SHP77 (cell line): ENCODE measurements at places on chromosomes 5 and 9.

- DNase-seq = no peak
Measured at GRCh38 chr5:125056671-125057485, 310.4 kb upstream of the ZNF608 start.

DNA sequence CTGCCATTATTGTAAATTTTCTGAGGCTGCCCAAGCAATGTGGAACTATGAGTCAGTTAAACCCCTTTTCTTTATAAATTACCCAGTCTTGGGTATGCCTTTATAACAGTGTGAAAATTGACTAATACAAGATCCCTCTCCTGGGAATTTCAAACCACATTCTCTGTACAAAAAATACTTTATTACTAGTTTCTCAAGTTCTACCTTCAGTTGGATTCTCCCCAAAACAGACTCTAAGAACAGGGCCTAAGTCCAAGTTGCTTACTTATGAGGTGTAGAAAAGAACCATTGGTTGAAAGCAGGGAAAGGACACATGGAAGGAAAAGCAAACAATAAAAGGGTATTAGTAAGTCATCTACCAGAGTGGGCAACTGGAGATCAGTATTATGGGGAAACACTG, 343.2 kb downstream of the TMEM232 start:
- no peak for DNase-seq

GRCh38 chr5:155402927-155403640, 389.5 kb downstream of the KIF4B start:
- peak; percentile 90 for DNase-seq

DNA sequence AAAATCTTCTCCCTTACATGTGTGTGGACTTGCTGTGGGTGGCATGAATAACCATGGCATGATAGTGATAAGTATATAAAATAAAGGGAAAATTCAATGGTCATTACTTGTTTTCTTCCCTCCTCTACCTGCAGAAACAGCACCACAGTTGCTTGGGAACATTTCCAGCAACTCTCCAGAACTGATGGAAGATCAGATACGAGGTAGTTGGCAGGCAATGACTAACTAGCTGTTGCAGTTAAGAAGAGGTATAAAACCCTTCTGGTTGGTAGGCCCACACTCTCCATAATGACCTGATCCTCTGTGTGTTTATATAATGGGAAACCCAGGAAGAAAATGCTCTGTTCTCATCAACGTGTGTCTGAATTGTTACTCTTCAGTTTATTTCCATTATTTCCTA, 185.9 kb downstream of the SYK start:
- no peak for DNase-seq

GRCh38 chr5:63743096-63743798, 219.0 kb downstream of the HTR1A start:
- DNase-seq = no peak

DNA sequence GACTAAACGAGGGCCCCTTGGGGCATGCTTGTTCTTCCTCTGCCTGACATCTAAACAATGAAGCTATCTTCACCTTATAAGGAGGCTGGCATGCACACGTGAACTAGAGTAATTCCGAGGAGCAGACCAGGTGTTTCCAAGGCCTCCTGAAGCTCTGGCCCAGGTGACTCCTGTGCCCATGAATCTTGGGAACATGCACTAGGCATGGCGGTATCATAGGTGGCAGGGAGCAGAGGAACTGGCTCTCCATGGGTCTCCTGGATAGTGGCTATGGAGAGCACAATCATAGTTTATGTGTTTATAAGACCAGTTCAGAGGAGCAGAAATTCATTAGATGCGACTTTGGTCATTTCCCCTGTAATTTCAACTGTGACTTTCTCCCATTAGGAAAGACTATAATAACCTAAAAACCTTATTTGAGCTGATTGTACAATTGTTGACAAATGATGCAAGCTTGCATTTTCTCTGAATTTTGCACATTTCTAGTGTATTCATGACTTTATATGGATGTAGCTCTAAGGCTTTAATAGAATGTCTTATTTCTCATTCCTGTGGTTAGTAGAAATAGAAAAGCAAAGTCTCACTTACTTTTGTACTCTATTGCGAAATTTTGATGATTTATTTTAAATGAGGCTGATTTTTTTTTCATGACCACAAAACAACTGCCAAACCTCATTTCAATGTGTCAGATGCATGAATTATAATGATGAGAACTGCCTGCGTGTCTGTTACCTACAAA, 135.3 kb upstream of the RPS23 start:
- no peak for DNase-seq
